ENCODE measurements at places on chromosomes 13 and 19. TPM values are rescaled to one million over a fixed set of nuclear protein-coding genes. Genes with fewer than 3 reads are reported as not detected.

Gene PTPRH
- total RNA-seq = 3.6 TPM

Gene TMEM255B
- 1.8 TPM for total RNA-seq

Gene NDUFA3
- 104 TPM for total RNA-seq

Gene APOC4
- not detected for total RNA-seq

Gene ZNF552
- 7.9 TPM for total RNA-seq

Gene SLC25A23
- total RNA-seq = 31.1 TPM

Gene ZNF444
- 10.4 TPM for total RNA-seq

Gene LRFN3
- 7.7 TPM for total RNA-seq

Gene DPF1
- total RNA-seq = 0.16 TPM

Gene GGN
- not detected for total RNA-seq

Gene CABP5
- total RNA-seq = not detected

Gene AP1M2
- total RNA-seq = 61.5 TPM

Gene ZNF613
- 3.5 TPM for total RNA-seq

Gene HSD17B14
- total RNA-seq = 0.40 TPM

Gene RASIP1
- 7.3 TPM for total RNA-seq

Gene ERICH4
- total RNA-seq = not detected

Gene ZNF675
- 10.6 TPM for total RNA-seq

Gene HPN
- total RNA-seq = not detected

Gene KIR2DL1
- total RNA-seq = not detected

Gene SLC5A5
- not detected for total RNA-seq

Gene FAM124A
- total RNA-seq = 0.72 TPM

Gene KIR2DL4
- total RNA-seq = not detected

Gene ELANE
- total RNA-seq = not detected

Gene CEACAM8
- not detected for total RNA-seq

Gene FCAR
- total RNA-seq = 0.16 TPM

Gene GDF15
- total RNA-seq = 3.9 TPM

Gene VAV1
- total RNA-seq = 1.3 TPM

Gene EPS8L1
- 199 TPM for total RNA-seq

Gene C5AR2
- 1.7 TPM for total RNA-seq

Gene OLFM4
- 3.0 TPM for total RNA-seq

Gene ZNF66
- 2.4 TPM for total RNA-seq

Gene ZNF709
- 0.52 TPM for total RNA-seq

Gene PTH2
- not detected for total RNA-seq

Gene DHDH
- total RNA-seq = 1.2 TPM

Gene PSG2
- not detected for total RNA-seq

Gene NKPD1
- total RNA-seq = 1.00 TPM

Gene KLK12
- total RNA-seq = 153 TPM

Gene TEKTIP1
- 0.84 TPM for total RNA-seq

Gene FREM2
- total RNA-seq = 0.40 TPM

Gene EPSTI1
- total RNA-seq = 3.4 TPM

Gene WDR62
- total RNA-seq = 2.4 TPM

Gene ZNF99
- not detected for total RNA-seq

Gene RNF225
- 14.7 TPM for total RNA-seq

Gene STARD13
- total RNA-seq = 2.3 TPM

Gene FAM216B
- total RNA-seq = not detected

Gene ZNF541
- total RNA-seq = 0.08 TPM

Gene ZAR1L
- total RNA-seq = not detected

Gene ZNF492
- 0.24 TPM for total RNA-seq

Gene TSHZ3
- total RNA-seq = 1.6 TPM

Gene HS6ST3
- total RNA-seq = not detected

Gene C19orf38
- not detected for total RNA-seq

Gene C19orf81
- not detected for total RNA-seq

Gene ZNF440
- 15.4 TPM for total RNA-seq

Gene ZNF442
- 2.8 TPM for total RNA-seq

Gene ZNF471
- total RNA-seq = 2.0 TPM

Gene FUT2
- total RNA-seq = 101 TPM

Gene CLASRP
- 30.8 TPM for total RNA-seq

Measured in esophagus mucosa (tissue), 1 donor.